ENCODE measurements at places on chromosomes 2 and 18.

DNA sequence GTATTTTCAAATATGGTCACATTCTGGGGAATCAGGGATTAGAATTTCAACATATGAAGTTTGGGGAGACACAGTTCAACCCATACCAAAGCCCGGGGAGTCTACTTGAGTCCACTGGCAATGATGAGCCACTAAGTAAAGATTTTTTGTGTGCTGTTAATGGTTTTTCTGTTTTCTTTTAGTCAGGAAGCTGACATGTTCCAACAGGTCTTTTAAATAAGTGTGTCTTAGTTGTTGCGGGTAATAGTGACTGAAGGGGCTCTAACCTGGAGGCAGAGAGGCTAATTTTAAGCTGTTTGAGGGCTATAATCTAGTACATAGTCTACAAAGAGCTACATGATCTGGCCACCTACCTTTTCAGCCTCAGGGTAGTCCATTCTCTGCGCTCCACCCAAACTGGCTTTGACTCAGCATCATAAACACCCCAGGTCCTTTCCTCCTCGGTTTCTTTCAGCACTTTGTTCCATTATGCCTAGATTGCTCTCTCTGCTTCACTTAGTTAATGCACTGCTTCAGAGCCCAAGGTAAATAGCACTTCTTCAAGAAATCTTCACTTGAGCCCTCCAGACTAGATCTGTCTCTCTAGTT is 17.6 kb upstream of the UBE2E3 start:
- DNase-seq: no peak

DNA sequence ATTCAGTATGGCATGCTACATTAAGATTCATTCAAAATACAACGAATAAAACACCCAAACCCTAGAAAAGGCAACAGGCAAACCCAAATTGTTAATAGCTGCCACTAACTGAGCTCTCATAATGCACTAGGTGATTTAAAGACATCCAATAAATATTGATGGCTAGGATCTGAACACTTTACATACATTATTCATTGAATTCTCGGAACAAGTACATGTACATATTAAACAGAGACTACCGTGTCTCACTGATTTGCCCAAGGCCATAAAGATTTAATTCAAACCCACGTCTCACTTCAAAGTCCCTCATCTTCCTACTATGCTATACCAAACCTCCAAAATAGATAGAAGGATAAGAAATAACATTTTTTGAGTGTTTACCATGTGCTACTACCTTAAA is 42.1 kb downstream of the THOC1 start:
- DNase-seq: no peak

GRCh38 chr2:205758051-205758450 is 75.8 kb downstream of the NRP2 start:
- DNase-seq: no peak

- no peak for DNase-seq
Observed at GRCh38 chr2:28425464-28425835, 32.8 kb downstream of the FOSL2 start.

GRCh38 chr2:25274868-25275574 is 66.7 kb downstream of the DNMT3A start:
- peak; percentile 71 for DNase-seq
